ENCODE measurements at places on chromosomes 6 and 20. TPM values are rescaled to one million over a fixed set of nuclear protein-coding genes. Genes with fewer than 3 reads are reported as not detected.

Gene EEF1A1
- 10,868 TPM for polyA plus RNA-seq

Gene TBC1D20
- polyA plus RNA-seq: 23.4 TPM

Gene TFAP2D
- not detected for polyA plus RNA-seq

Gene SLC32A1
- not detected for polyA plus RNA-seq

Measured in naive B cell (primary cell).